ENCODE measurements at places on chromosomes 11 and 22.

DNA sequence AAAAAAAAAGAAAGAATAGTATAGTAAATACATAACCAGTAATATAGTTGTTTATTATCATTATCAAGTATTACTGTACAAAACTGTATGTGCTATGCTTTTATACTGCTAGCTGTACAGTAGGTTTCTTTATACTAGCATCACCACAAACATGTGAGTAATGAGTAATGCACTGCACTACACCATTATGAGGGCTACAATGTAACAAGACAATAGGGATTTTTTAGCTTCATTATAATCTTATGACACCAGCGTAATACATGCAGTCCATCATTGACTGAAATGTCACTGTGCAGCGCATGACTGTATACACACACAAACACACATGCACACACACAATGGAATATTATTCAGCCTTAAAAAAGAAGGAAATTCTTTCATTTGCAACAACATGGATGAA, 111.5 kb upstream of the ZBED5 start:
- DNase-seq = no peak

GRCh38 chr11:69492201-69492991, 10.9 kb downstream of the LINC01488 start:
- peak; percentile 15 for DNase-seq

DNA sequence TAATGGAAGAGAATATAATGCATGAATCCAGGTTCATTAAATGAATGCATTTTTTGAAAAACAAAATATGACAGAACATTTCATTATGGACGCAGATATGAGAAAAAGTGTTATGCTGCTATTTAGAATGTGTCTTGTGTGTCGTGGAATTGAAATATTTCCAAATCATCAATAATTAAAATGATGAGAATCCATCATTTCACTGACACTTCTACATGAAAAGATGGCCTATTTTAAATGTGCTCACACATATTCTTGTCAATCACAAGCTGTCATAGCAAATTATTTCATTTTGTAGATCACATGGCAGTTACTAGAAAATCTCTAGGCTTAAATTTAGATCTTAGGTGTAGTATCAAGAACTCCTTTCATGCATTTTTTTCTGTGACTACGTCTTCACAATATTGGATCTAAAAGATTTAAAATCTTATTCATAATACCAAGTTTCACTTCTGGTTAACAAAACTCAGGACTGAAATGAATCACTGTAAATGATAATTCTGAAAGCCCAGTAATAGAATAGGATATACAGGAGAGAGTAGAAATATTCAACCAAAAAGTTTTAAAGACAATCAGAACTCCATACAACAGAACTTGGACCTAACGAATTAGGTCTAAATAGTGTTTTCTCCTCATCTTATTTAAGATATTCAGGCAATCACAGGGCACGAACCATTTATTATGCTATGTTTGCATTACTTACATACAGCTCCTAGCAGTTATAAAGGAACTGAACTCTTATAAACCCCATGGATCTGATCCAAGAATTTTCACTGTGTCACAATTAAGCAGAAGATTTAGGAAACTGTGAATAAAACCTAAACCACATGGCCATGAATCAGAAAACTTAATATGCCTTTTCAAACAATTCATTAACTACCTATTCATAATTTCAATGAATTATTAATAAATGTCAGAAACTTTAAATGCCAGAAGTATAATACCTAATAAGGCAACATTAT, 67.7 kb downstream of the DCDC1 start:
- DNase-seq = no peak

DNA sequence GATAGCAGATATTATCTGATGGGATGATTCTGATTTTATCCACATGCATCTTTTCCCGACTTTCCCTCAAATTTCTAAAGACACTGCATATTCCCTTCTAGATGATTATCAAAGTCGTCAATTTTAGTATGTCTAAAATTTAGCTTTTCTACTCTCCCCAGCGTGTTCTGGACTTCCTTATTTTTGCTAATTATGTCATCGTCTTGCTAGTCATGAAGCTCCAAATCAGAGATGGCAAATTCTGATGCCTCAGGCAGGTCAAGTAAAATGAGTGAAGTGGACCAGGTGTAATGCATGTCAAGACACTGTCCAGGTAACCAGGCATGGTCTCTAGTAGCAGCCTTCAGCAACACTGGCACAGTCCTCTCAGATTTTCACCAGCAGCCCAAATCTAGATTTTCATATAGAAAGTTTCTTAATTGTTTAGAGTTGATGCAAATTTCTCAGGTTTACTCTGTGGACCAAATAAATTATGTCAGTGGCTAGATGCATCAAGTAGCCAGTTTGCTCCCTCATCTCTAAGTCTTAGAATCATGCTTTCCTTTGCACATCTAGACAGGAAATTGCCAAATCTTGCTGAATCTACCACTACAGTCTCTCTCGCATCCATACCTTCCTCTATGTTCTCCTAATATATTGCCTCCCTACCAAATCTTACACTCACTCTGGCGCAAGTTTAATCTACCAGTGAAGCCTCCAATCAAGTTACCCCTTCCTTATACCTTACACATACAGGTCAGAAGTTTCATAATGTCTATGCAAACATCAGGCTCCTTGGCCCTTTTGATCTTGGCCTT, 10.6 kb downstream of the HSD17B12 start:
- no peak for DNase-seq

- no peak for DNase-seq
Measured at GRCh38 chr11:119928047-119928446, 199.0 kb upstream of the NECTIN1 start.

DNA sequence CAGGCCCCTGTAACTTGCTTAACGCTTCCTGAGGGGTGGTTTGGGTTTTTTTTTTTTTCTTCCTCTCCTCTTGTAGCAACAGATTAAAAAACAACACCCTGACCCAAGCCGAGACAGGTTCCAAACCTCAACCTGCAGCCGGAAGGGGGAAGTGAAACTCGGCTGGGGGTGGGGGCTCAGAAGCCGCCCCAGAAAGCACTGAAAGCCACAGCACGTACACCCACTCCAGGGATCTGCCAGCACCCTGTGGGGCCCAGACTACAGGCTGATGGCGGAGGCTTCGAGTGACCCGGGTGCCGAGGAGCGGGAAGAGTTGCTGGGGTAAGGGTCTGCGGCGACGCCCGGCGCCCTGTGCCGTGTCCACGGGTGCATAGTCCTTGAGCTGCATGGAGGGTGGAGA, at the start of gene LSP1:
TSS of gene LSP1 (plus strand) at position 208 of the 400 bp plus-strand sequence. CDS start at position 269, 61 bp downstream.
- DNase-seq = no peak

DNA sequence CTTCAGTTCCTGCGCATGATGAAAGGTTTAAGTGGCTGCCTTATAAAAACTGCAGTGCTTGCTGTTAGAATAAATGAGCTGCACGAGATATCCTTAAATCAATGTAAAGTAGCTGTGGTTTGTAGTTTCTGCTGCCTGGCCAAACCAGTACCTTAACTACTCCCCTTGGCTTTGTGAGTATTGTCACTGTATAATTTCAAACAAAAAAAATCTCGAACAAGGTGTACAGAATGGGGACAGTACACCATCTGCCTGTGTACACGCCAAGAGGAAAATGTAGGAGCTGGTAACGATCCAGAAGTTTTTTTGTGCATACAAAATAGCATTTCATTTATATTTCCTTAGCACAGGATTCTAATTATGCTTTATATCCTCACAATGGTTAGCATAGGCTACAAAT, 20.6 kb upstream of the NDUFC2 start:
- DNase-seq = no peak

DNA sequence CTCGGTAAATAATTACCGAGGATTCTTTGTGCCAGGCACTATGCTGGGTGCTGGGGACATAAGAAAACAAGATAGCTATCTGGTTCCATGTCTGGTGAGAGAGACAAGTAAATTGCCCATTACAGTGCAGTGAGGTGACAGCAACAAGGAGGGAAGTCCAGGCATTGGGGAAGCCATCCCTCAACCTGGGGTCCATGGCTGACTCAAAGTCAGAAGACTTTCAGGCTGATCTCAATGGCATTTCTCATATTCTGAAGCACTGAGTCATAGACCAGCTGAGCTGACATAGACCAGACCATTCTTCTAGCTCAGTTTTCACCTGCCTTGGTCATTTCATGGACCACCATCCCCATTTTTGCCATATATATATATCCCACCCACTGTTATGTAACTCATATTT, 158.8 kb downstream of the TTC17 start:
- DNase-seq = no peak

Measured in heart left ventricle (tissue), 16 donors.